T-helper 17 cell (primary cell): ENCODE measurements at places on chromosomes 7 and 10.

DNA sequence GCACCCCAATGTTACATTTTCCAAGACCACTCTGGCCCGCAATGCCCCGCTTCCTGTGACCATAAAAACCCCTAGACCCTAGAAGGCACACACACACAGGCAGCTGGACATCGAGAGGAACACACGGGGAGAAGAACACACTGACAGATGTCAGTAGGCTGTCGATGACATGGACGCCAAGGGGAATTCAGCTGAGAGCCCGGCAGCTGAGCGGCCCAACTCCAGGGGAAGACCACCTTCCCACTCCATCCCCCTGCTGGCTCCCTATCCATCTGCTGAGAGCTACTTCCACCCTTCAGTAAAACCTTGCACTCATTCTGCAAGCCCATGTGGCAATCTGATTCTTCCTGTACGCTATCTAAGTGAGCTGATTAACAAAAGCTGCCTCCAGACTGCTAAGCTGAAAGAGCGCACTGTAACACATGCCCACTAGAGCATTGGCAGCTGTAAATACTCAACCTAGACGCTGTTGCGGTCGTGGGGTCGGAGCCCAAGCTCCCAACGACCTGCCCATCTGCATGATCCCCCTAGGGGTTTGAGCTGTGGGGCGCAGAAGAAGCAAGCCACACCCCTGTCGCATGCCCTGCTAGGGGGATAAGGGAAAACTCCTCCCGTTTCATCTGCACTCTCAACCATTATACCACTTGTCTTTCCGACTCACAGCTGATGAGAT is 843.6 kb upstream of the POT1 start:
- H3K4me1 ChIP-seq, result no peaks in the 10 kb centered on the region
- no peak for DNase-seq
- H3K27me3 ChIP-seq, result no peaks in the 10 kb centered on the region

GRCh38 chr10:89151857-89152256 is 55.3 kb downstream of the CH25H start:
- DNase-seq, result no peak
- no peak overlapping the region for H3K4me3 ChIP-seq
- peaks cover 3% of the 10 kb centered on the region for H3K4me1 ChIP-seq

DNA sequence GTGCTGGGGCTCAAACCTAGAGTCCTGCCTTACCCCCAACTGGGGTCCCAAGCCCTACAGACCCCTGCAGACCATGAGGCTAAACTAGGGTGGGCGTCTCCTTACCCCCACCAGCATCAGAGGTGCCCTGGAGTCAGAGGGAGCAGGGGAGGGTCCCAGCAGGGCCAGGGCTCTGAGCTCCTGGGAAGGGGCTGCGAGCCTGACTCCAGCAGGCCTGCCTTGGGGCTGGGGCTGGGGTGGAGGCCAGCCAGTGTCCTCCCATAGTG is 1.3 kb downstream of the SNCG start:
- no peaks in the 10 kb centered on the region for H3K36me3 ChIP-seq
- peaks cover 4% of the 10 kb centered on the region for H3K4me1 ChIP-seq
- H3K4me3 ChIP-seq, result no peak overlapping the region
- DNase-seq, result no peak
- H3K27ac ChIP-seq, result no peak overlapping the region

DNA sequence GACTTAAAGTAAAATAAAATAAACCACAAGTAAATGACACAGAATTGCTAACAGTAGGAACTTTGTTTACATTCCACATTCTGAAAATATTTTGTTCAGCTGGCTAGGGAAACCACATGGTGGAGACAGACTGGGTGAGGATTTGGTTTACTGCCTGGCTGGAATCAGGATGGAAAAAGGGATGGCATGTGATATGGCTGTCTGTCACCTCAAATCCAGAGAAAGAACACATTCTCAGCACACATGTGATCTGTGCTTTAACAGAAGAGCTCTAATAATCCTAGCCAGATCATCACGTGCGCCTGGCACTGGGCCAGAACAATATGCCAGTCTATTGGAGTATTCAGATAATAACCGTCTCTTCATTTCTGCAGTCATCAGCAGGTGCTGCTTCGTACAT is 90.9 kb upstream of the PIP4K2A start:
- H3K27me3 ChIP-seq, result peaks cover 18% of the 10 kb centered on the region
- no peak overlapping the region for H3K4me3 ChIP-seq
- DNase-seq, result no peak
- no peaks in the 10 kb centered on the region for H3K36me3 ChIP-seq
- peaks cover 2% of the 10 kb centered on the region for H3K4me1 ChIP-seq
